ENCODE measurements at places on chromosomes 7 and 10. TPM values are rescaled to one million over a fixed set of nuclear protein-coding genes. Genes with fewer than 3 reads are reported as not detected.

- no peak overlapping the region for H3K27ac ChIP-seq
- H3K4me1 ChIP-seq: peaks cover 7% of the 10 kb centered on the region
- H3K4me3 ChIP-seq: no peak overlapping the region
These were observed 599.0 kb downstream of the TNS3 start for GRCh38 chr7:46982928-46983327.

DNA sequence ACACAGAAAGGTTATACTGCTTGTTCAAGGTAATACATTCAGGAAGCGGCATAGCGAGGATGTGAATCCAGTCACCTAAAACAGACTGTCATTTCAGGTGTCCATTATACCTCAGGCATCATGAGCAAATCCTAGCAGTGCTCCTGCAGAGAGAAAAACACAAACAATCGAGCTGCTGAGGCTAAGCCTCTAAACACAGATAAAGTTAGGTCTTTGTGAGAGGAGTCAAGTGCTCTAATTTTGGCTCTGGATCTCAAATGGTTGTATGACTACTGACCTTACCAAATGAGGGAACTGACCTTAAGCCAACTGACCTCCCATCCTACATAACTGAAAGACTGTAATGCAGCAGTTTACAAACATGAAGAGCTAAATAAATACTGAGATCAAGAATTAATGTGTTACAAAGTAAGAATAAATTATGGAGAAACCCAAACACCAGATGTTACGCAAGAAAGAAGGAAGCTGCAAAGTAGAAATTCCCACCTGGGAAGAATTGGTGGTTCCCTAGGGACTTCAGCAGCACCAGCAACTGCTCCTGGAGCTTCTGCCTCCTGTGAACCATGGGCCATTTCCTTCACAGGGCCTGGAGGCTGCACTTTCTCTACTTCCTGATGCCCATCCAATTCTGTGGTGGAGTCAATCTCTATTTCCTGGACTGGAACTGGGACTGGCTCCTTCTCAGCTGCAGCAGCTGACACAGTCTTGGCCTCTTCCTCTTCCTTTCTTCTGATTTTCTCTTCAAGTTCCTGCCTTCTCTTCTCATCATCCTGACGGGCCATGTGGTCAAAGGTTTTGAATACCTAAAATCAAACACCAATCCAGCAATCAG lies 5.8 kb downstream of the NUDCD3 start:
- no peak for DNase-seq
- H3K4me3 ChIP-seq: no peak overlapping the region
- peaks cover 54% of the 10 kb centered on the region for H3K36me3 ChIP-seq
- no peaks in the 10 kb centered on the region for H3K27me3 ChIP-seq
- peaks cover 53% of the 10 kb centered on the region for H3K4me1 ChIP-seq

DNA sequence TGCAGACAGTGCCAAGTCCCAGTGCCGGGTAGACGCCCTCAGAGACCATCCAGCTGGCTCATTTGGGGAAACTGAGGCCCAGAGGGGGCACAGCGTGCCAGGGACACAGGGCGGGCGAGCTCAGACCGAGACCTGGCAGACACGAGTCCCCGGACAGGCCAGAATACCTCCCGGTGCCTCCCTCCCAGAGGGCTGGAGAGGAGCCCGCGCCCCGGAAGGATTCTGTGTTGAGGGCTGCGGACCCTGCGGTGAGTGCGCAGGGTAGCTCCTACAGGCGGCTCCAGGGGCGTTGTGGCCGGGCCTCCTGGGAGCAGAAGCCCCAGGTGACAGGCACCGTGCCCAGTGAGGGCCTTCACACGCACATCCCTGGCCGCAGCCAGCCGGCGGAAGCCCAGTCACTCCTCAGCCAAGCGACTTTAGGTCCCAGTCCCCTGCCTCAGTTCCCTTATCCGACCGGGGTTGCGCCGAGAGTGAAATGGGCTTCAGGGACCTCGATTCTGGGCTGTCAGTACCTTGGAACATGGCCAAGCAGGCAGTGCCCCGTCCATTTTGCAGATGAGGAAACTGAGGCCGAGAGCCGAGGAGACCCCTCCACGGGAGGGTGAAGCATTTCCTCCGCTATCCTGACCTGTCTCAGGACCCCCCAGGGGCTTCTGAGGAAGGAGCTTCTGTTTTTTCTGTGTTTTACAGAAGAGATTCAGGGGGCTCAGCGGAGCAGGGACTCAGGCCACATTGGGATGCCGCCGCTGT lies 73.6 kb downstream of the ELFN1 start:
- no peak overlapping the region for H3K4me3 ChIP-seq
- H3K36me3 ChIP-seq: no peaks in the 10 kb centered on the region
- DNase-seq: no peak
- H3K4me1 ChIP-seq: peaks cover 18% of the 10 kb centered on the region
- H3K27ac ChIP-seq: no peak overlapping the region

DNA sequence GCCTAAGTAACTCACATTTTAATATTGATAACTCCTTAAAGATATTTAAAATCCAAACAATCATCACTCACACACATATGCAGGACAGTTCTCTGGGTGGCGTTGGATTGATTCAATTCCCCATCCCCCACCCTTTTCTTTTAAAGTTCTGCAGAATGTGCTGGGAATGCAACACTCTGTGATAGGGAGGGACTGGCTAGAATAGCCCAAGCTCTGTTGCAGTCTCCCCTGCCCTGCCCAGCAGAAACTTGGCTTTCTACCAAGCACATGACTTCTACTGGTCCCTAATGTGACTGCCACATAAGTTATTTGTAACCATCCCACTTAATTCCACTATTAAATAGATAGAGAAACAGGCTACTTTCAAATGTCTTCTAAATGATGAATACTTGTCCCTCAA lies 55.2 kb downstream of the TWIST1 start:
- H3K4me3 ChIP-seq: no peak overlapping the region
- H3K27ac ChIP-seq: no peak overlapping the region
- H3K4me1 ChIP-seq: no peaks in the 10 kb centered on the region
- no peak for DNase-seq

- DNase-seq: no peak
- no peaks in the 10 kb centered on the region for H3K27me3 ChIP-seq
- H3K27ac ChIP-seq: peak overlapping the region; percentile 97
- H3K4me3 ChIP-seq: peak overlapping the region; percentile 81
- peaks cover 16% of the 10 kb centered on the region for H3K36me3 ChIP-seq
These were observed 1.2 kb downstream of the FLNC start for GRCh38 chr7:128831178-128831993.

- no peaks in the 10 kb centered on the region for H3K36me3 ChIP-seq
- H3K4me1 ChIP-seq: peaks cover 42% of the 10 kb centered on the region
- H3K27ac ChIP-seq: no peak overlapping the region
These were observed 1.5 kb downstream of the NEUROG3 start for GRCh38 chr10:69571618-69572158.

DNA sequence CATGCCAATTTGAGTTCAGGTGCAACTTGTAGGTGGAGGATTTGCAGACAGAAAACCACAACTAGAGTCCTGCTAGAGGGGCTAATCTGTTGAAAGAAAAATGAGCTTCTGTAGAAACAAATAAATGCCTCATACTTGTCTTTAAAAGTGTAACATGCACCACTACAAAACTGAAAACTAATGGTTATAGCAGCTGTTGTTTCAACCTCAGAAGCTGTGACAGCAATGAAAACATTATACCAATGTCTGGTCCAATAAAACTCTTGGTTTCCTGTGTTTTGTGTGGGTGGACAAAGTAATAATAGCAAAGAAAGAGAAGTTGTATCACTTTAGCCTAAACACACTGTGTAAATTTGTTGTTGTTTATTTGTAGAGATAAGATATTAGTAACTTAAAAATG lies 3.4 kb upstream of the PPP1R9A start:
- no peak for DNase-seq
- H3K27me3 ChIP-seq: no peaks in the 10 kb centered on the region

GRCh38 chr10:104293011-104293410 lies 24.0 kb downstream of the GSTO2 start:
- H3K4me1 ChIP-seq: peaks cover 42% of the 10 kb centered on the region
- no peak for DNase-seq
- H3K27me3 ChIP-seq: no peaks in the 10 kb centered on the region

ENTPD1 gene
- 32.4 TPM for total RNA-seq

RNF133 gene
- total RNA-seq: 2.6 TPM

FAM241B gene
- 2.0 TPM for total RNA-seq

RNF32 gene
- 1.1 TPM for total RNA-seq
